D341Med (cell line): ENCODE measurements at places on chromosomes 1 and 21.

GRCh38 chr1:236484310-236484971, 39.3 kb upstream of the LGALS8 start:
- DNase-seq: no peak

GRCh38 chr21:21851657-21852056, 853.4 kb downstream of the NCAM2 start:
- DNase-seq: no peak

DNA sequence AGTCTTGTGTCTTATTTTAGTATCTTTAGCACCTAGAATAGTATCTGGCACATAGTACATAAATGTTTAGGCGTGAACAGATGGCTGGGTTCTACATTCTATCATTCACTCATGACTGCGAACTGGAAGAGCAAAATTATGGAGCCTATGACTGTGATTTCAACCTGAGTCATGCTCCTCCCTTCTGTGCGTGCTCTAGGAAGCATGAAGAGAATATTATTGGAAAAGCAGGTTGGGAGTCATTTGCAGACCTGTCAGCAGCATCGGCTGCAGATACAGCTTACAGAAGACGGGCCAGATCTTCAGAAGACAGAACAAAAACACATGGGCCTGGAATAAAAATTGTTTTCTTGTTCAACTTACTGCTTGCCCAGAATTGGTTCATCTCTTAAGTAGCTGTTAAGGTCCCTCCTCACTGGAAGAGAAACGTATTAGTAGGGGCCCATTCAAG, 344.0 kb upstream of the USP24 start:
- DNase-seq: no peak

DNA sequence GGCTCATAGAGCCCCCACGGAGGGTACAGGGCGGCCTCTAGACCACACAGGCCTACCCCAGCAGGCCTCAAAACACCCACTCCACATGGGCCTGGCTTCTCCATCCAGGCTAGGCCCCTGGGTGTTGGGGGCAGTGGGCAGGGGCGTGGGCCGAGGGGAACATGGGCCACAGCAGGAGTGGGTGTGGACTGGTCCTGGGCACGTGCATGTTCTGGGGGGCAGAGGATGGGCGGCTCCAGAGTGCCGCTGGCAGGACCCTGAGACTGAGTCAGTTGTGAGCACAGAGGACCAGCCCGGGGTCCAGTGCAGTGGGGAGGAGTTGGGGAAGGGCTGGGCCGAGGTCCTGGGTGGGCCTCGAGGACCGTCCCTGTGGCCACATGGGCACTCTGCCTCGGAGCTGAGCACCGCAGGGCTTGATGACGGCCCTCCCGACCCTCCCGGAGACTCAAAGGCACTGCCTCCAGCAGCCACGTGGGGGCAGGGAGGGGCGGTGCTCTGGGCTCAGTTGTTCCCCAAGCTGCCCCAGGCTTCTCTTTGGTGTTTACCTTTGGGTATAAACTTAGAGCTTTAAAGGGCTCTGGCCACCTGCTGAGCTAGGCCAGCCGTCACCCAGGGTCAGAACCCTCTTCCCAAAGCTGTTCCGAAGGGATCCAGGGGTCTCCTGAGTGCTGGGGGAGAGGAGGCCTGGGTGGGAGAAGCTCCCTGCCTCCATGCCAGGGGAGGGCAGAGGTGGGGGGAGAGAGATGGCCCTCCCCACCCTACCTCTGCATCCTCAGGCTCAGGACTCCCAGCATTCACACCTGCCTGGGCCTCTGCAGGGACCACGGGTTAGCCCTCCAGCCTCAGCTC, 79.9 kb downstream of the MORN1 start:
- DNase-seq: no peak

DNA sequence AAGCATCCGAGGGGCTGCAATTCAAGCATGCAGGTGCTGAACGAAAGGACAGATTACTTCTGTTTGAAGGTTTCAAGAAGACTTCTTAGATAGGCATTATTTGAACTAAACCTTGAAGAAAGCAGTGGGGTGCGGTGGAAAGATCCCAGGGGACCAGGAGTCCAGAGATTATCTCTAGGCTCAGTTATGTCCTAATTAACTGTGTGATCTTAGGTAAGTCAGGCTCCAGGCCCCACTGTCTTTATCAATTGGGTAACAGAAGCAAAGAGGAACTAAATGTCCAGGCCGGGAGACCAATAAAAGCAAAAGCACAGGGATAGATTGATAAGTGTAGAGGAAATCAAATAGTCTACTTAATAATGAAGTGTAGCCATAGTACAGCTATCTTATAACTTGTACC, 72.9 kb upstream of the CDC42BPA start:
- DNase-seq: no peak

DNA sequence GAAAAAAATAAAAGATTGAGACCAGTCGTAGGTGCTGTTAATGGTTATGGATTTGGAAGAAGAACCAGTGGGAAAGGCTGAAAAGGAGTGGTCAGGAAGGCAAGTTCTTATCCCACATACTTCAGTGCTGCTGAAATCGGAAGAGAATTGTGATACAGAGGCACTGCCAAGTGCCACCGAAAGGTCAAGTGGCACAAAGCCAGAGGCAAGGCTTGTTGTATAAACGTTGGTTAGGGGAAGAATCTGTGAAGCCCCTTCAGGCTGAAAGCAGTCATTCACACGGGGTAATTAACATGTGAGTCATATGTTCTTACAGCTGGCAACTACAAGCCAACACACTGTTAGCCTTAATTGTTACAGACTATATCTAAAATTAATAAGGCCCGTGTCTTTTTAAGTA, 48.8 kb downstream of the ZBTB40 start:
- DNase-seq: no peak

GRCh38 chr1:55441489-55441888, 226.3 kb upstream of the USP24 start:
- DNase-seq: no peak

- no peak for DNase-seq
Observed at GRCh38 chr1:224650290-224650689, 34.2 kb downstream of the CNIH3 start.
